Amniotic epithelial cell (primary cell): ENCODE measurements at places on chromosomes 5 and 9.

GRCh38 chr5:6398570-6399230, 20.4 kb upstream of the MED10 start:
- no peak for DNase-seq

DNA sequence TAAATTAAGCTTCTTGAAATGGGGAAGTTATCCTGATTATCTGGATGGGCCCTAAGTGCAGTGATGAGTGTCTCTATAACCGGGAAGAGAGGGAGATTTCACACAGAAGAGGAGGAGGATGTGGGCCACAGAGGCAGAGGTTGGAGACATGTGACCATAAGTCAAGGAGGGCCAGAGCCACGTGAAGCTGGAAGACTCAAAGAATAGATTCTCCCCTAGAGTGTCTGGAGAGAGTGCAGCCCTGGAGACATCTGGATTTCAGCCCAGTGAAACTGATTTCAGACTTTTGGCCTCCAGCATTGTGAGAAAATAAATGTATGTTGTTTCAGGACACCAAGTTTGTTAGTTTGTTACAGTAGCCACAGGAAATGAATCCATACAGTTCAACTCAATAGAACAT, 442.9 kb downstream of the NTRK2 start:
- DNase-seq: no peak

GRCh38 chr9:119283078-119283794, 86.0 kb downstream of the BRINP1 start:
- no peak for DNase-seq

- DNase-seq: peak; percentile 4
These were observed 153.9 kb upstream of the MEF2C start for GRCh38 chr5:89036704-89037489.

- no peak for DNase-seq
These were observed 52.6 kb upstream of the CXCL14 start for GRCh38 chr5:135631391-135631790.

- no peak for DNase-seq
These were observed 60.3 kb downstream of the GCNT1 start for GRCh38 chr9:76519075-76519835.

GRCh38 chr5:52804387-52804791, 16.7 kb downstream of the ITGA1 start:
- DNase-seq: no peak

DNA sequence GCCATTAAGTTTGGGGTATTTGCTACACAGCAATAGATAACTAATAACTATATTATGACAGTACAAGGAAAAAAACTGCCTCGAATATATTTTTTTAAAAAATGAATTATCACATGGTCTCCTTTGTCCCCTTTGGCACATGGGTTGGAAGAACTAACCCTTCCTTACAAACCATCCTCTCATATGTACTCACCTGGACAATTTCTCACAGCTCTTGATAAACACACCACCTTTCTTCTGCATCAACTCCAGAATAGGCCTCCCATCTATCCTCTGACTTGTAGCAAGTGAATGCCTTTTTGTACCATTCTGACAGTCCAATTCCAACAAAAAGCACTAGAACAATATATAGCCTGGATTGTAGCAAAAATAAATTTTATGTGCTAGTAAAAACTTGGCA, 78.7 kb upstream of the LARP1 start:
- DNase-seq: no peak

DNA sequence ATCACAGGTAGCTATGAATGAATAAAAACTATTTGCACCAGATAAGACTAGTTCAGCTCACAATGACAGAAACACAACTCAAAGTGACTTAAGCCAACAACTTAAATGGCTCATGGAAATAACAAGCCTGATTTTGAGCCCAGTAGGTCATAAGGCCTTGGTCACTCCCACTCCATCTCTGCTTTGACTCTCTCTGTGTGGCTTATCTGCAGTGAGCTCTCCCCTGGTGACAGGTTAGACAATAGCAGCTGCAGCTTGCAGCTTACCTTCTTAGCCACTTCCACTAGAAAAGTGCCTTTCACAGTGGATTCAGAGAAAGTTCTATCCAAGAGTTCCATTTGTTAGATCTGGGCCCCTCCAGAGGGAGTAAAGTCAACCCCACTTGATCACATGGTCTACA, 315.7 kb downstream of the RAB3C start:
- DNase-seq: no peak

GRCh38 chr5:179171816-179172745, 111.9 kb downstream of the ZNF354C start:
- no peak for DNase-seq

- no peak for DNase-seq
These were observed 12.8 kb downstream of the FGFR4 start for GRCh38 chr5:177099422-177100093.

GRCh38 chr9:83106263-83106662, 43.3 kb upstream of the RASEF start:
- DNase-seq: no peak

GRCh38 chr5:62268234-62268633, 37.8 kb upstream of the KIF2A start:
- peak; percentile 4 for DNase-seq

GRCh38 chr5:88081877-88082276, 186.8 kb downstream of the TMEM161B start:
- no peak for DNase-seq

DNA sequence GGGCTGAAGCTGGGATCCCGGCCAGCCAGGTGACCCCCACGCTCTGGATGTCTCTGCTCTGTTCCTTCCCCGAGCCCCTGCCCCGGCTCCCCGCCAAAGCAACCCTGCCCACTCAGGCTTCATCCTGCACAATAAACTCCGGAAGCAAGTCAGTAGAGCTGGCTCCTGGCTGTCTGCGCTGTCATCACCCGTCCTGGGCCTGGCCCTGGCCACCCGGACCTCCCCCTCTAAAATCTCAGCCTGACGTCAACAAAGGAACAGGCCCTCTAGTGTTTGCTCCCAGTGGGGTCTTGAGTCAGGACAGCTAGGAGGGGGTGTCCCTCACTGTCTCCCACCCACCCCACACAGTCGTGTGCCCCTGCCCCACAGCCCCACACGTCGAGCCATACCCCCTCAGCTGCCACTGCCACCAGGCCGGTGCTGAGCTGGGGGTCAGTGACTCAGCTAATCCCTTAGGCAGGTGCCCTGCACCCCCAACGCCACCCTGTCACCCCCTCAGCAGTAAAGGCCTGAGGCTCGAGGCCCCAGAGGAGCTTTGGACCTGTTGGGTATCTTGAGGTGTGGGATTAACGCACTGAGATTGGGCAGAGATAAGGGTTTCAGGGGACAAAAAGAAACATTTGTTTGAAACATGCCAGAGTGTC, 1.1 kb upstream of the LCNL1 start:
- DNase-seq: no peak

- DNase-seq: no peak
These were observed 22.9 kb downstream of the TENT4A start for GRCh38 chr5:6736106-6736505.

DNA sequence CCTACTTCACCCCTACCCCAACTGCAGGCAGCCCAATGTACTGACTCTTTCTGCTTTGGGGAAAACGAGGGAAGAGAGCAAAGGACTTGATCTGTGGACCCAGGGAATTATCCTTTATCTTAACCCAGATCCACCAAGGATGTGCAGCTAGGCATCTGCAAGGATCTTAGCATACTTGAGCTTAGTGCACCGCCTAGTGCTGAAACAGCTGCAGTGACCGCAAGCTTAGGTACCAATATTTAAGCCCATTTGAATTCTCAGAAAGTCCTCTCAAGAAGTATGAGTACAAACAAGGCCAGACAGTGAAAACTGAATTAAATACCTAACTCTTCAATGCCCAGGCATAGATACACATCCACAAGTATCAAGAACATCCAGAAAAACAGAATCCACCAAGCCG, 576.7 kb upstream of the ADAMTS16 start:
- DNase-seq: no peak

DNA sequence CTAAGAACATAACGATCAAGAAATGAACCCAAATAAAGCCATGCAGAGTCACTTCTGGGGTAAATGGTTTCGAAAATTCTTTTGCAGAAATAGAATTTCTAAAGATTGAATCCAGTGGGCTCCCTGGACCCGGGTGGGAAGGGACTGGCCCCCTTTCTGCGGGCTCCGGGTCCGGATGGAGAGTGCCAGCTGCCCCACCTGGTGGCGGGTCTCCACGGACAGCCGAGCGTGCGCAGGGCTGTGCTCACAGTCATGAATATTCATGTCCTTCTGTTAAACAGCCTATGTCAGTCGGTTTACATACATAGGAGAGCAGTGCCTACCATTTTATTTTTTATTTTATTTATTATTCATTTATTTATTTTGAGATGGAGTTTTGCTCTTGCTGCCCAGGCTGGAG, 4.7 kb upstream of the PPP1R26 start:
- no peak for DNase-seq

- peak; percentile 70 for DNase-seq
These were observed 48.8 kb downstream of the POC5 start for GRCh38 chr5:75668445-75668844.

DNA sequence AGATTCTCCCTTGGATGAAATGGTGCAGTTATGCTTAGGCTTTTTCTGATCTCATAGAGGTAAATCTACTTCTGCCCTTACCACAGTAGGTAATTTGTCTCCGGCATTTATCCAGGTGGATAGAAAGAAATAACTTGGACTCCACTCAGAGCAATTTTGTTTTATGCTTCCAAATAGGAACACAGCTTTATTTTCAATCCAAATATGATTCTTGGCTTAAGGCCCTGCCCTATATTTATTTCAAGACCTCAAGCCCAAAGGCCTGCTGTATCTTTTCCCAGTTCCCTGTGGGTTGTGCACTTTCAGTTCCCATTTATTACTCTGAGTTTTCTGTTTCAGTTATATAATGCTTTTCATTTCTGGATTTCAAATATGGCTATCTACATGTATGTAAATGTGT, 274.2 kb upstream of the SMC2 start:
- no peak for DNase-seq

DNA sequence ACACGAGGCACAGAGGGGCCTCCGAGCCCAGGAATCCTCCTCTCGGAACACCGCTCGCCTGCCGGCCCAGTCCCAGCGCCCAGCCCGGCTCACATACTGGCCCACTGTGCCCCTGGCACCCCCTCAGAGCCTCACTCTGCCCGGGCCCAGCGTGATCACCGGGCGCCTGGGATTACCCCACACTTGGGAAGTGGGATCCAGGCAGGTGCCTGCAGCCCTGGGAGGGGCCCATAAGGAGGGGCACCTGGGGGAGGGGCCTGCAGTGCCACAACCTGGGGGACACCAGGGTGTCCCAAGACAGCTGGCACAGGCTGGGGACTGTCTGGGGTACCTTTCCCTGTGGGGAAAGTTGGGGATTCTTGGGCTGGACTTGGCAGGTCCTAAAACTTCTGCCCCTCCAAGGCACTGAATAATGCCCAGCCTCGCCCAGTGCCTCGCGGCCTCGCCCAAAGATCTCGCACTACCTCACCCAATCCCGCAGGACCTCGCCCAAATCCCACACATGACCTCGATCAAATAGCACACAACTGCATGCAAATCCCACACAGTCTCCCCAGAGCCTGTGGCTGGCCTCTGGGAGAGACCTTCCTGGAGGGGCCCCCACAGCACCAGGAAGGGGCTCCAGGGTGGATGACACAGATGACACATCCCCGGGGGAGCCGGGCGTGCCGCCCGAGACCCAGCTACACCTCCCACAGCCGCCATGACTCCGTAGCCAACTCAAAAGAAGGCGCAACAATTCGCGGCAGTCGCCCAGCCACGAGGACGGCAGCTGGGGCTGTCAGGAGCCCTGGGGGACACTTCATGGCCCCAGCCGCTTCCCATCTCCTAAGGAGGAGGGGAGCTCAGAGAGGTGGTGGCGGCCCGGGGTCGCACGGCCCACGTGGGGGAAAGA, 13.7 kb downstream of the NOTCH1 start:
- DNase-seq: no peak

GRCh38 chr9:120857481-120857880, 14.8 kb upstream of the PSMD5 start:
- no peak for DNase-seq

DNA sequence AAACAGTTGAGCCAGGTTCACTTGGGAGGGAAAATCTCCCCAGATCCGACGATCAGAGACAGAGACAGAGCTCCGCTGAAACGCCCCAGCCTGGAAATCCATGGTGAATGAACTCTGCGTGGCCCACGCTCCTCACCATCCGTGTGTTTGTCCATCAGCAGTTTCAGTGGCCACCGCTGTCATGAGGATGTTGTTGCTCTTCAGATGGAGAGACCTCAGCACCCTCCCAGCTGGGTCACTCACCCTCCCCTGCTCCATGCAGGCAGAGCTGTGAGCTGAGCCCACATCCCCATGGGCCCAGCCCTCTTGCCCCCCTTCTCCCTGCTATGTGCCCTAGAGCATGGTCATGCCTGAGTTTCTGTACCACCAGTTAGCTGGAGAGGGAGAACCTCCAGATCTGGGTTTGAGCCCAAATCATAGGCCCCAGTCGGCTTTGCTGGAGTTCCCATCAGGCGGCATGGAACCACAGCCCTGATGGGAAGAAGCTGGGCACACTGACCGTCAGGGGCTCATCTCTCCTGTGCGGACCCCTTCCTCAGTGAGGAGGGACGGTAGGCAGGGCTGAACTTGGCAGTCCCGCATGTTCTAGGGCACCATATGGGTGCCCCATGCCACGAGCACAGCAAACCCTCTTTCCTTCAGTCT, 154.4 kb upstream of the COL5A1 start:
- no peak for DNase-seq

DNA sequence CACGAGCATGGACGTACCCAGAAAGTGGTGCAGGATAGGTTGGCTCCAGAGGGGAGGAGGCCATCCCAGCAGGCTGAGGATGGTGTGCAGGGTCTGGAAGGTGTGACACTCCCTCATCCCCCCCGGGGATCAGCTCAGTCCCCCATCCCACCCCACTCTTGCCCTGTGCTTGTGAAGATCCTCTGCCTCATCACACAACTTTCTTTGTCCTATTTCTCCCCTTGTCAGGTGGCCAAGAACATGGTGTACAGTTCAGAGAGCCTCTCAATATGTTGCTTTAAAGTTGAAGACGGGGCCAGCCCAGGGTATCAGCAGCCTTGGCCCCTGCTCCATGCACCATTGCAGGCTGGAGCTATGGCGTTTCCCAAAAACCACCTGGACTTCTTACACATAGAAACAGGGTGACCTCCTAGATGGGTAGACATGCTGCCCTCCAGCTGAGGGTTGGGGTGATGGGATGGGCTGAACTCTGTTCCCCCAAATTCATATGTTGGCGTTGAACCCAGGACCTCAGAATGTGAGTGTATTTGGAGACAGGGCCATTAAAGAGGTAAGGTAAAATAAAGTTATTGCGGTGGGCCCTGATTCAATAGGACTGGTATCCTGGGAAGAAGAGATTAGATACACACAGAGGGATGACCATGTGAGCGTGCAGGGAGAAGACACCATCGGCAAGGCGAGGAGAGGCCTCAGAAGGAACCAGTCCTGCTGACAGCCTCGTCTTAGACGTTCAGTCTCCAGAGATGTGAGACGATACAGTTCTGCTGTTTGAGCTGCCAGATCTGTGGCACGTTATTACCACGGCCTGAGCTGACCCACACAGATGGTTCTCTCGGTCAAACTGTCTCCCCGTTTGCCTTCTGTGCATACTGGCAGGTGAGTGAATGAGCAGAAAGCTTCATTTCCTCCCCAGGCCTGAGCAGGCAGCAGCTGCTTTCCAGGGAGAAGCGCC, 272.5 kb downstream of the GADD45G start:
- DNase-seq: no peak

- peak; percentile 89 for DNase-seq
These were observed 23.8 kb downstream of the SHC3 start for GRCh38 chr9:89154651-89155336.
